Adipocyte (in vitro differentiated cells): ENCODE measurements at places on chromosomes 2 and 18.

- peak; percentile 76 for DNase-seq
Observed at GRCh38 chr2:39871291-39871761, 92.3 kb upstream of the THUMPD2 start.

DNA sequence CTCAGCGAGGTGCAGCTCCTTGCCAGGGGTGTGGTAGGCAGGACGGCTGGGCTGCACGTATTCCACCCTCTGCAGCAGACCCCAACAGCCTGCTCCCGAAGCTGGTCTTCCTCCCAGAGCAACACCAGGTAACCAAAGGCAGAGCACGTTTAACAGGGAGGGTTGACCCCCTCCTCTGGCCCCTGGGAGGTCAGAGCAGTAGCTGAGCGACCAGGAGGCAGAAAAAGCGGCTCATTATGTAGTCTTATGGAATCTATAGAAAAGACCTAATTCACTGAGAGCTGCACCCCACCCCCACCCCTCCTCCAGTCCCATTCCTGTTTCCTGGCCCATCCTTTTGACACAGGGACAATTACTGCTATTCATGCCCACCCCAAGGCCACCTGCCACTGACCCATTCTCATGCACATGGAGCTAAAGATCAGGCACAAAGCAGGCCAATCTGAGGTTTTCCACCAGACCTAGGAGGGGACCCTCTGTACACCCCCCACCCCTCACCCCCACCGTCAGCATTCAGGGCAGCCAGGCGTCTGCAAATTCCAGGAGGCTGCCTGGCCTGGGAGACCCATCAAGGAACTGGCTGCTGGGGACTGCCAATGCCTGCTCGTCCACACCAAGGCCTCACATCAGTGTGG is 60.9 kb upstream of the FZD7 start:
- no peak for DNase-seq

DNA sequence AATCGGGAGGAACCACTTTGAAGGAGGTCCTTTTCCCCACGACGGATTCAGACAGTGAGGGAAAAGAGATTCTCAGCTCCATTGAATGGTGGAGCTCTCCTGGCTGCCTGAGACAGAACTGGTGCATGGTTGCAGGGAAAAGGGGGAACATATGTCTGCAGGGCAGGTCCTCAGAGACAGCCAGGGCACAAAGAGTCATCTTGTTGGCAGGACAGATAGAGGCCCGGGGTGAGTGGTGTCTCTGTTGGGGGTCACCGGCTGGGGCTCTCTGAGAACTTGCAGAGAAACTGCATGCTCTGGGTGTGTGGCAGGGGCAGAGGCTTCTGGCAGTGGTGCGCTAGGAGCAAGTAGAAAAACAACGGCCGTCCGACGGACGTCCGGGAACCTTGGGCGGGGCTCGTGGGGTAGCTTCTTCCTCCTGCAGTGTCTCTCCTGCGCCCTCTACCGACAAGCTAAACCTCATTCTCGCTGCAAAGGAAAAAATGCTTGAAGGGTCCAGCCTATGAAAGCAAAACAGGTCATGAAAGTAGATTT is 94.3 kb downstream of the CDCA7 start:
- peak; percentile 94 for DNase-seq

DNA sequence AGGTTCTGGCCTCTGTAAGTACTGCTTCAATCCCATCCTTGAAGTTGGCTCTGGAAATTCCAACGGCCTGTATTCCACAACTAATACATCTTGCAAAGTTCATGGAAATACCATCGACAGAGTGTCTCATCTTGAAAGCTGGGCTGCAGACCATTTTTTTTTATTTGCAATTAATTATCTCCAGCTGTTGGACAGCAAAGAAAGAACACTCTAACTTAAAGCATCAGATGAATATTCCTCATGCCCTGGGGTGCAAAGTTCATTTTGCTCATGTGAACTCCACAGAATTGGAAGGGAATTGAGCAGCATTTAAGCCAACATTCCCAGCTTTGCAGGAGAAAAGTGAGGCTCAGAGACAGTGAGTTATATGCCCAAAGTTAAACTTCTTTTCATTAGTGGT is 96.5 kb upstream of the PIEZO2 start:
- no peak for DNase-seq

GRCh38 chr18:75489493-75490190 is 62.1 kb upstream of the SMIM21 start:
- DNase-seq, result peak; percentile 95

DNA sequence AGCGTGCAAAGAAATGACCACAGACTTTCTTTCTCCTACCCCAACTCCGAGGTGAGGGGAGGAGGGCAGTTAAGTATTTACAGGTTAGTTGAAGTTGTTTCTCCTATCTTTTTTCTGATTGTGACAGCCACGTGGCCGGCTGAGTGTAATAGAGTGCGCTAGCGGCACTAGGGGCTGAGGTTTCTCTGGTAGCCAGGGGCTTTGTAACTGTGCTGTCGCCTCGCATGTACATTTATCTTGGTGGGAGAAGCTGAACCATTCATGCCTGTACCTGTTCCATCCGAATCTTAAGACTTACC is 214.1 kb upstream of the STON1 start:
- DNase-seq, result peak; percentile 49
